ENCODE measurements at places on chromosomes 16 and 17.

GRCh38 chr17:44911133-44912001 is 3.9 kb downstream of the GFAP start:
- ATAC-seq = peak; percentile 83

DNA sequence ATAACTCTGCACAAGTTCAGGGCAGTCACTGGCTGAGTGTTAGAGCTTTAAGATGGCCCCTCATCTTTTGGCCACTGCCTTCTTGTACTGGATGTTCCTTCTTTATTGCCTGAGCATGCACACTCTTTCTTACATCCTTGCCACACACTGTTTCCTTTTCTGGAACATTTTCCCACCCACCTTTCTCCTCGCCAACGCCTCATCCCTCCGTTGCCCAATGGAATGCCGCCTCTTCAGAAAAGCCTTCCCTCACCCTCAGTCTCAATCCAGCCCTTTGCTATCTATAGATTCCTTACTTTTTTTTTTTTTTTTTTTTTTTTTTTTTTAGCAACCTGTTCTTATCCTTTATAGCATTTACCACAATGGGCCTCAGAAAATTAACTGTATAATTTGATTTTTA is 47.9 kb upstream of the RBFOX1 start:
- no peak for ATAC-seq

DNA sequence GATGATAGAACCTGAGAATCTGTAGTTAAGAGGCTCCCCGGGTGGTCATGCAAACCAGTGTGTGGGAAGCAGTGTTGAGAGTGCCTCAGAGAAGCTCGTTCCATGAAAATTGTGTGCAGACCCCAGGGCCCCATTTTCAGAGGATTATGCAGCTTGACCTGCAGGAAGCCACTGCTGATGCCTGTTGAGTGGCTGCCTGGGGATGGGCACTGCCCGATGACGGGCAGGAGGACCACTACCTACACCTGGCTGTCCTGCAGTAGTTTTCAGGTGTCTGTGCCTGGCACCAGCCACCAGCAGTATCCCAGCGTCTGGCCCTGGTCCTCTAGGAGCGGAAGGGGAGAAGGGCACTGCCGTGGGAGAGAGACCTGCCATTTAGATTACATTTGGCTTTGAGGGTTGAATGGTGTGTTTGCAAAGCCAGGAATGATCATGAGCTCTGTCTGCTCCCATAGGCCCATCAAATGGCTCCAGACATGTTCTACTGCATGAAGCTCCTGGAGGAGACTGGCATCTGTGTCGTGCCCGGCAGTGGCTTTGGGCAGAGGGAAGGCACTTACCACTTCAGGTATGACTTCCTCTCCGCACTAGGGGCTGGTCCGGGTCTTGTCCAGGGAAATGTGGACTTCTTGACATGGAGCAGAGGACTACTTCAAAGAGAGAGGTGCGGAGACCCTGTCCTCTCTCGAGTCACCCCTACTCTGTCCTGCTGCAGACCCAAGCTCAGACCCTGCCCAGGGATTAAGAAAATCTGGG is 42.5 kb downstream of the GPT2 start:
- ATAC-seq = no peak

GRCh38 chr17:81042606-81043005 is 7.7 kb downstream of the BAIAP2 start:
- no peak for ATAC-seq

DNA sequence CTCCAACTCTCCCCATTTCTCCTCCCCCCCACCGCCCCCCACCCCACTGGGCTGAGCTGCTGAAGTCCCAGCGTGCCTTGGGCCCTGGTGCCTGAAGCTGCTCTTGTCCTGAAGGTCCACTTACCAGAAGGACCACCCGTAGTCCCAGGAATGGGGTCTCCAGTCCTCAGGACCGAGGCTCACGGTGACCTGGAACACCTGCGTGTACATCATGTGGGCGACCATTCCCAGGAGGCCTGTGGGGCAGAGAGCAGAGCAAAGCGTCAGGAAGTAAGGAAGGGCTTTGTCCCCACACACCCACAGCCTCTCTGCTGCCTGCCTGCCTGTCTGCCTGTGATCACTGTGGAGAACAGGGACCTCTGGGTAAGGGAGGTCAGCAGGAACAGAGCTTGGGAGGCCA is 218.7 kb downstream of the GSG1L start:
- ATAC-seq = no peak

GRCh38 chr17:76473541-76473985 is 6.2 kb downstream of the AANAT start:
- ATAC-seq = peak; percentile 23

GRCh38 chr16:11118479-11118878 is 137.5 kb downstream of the SOCS1 start:
- ATAC-seq = no peak

- peak; percentile 39 for ATAC-seq
Observed at GRCh38 chr16:68426347-68426652, 22.0 kb downstream of the SMPD3 start.

- ATAC-seq = no peak
Observed at GRCh38 chr17:49365667-49366066, 3.6 kb upstream of the ZNF652 start.

DNA sequence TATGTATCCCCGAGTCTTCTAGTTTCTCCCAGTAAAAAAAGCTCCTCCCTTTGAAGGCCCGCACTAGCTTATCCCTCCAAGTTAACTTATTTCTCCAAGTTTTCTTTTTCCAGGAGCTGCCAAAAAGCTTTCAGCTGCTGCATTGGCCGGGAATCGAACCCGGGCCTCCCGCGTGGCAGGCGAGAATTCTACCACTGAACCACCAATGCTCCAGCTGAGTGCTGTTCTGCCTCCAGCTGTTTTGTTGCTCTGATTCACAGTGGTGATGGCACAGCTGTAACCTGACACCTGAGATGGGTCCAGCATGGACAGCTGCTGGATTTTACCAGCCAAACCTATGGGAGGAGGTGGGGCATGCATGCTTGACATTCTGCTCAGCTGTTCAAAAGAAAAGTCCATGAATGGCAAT is 22.1 kb downstream of the VAC14 start:
- no peak for ATAC-seq

GRCh38 chr16:68070806-68071517 is 14.2 kb upstream of the NFATC3 start:
- ATAC-seq = peak; percentile 22

DNA sequence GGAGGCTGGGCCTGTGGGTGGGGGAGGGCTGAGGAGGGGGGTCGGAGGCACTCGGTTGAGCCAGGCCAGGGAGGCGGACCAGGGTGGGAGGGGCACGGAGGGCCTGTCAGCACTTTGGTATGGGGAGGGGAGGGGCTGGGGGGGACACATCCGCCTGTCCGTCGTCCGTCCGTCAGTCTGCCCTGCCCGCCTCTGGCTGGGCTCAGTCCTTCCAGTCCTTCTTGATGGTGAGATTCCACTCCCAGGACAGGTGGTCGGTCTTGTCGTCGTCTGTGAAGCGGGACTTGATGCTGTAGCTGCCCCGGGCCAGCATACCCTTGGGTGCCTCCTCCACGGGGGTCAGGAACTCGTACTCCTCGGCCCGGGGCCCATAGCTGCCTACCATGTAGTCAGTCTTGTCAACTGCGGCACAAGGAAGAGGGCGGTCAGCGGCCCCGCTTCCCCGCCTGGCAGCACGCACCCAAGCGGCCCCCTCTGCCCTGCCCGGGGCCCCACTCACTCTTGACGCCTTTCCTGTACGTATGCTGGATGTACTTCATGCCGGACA is 2.4 kb downstream of the ARHGDIA start:
- no peak for ATAC-seq

GRCh38 chr17:34081269-34081668 is 173.8 kb upstream of the CCL2 start:
- no peak for ATAC-seq
